Non-pigmented ciliary epithelial cell (primary cell): ENCODE measurements at places on chromosomes 7 and 10.

DNA sequence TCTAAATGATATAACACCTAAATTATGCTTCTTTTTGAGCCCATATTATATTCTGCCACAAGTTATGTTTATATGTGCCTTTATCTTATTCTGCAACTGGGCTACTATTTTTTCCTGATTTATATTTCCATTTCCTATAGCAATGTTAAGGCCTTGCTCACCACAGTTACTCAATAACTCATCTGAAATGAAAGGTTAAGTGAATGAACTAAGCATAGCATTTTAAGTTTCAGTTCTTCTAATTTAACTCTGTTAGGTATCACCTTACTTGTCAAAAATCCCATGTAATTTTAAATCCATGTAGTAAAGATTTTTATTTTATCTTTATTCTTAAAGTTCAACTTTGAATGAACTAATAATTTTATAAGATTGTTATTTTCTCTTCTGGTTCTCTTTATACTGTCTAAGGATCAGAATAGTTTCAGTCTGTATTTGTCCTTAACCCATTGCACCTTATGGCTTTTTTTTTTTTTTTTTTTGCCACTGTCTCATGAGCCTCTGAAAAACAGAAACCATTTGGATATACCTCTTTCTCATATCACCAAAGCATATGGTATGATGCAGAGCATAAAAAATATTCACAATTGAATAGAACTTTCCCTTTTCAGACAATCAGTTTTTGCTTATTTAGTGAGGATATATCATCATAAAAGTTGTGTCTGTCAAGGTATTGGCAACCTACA is 301.8 kb upstream of the ZWINT start:
- no peak for DNase-seq

DNA sequence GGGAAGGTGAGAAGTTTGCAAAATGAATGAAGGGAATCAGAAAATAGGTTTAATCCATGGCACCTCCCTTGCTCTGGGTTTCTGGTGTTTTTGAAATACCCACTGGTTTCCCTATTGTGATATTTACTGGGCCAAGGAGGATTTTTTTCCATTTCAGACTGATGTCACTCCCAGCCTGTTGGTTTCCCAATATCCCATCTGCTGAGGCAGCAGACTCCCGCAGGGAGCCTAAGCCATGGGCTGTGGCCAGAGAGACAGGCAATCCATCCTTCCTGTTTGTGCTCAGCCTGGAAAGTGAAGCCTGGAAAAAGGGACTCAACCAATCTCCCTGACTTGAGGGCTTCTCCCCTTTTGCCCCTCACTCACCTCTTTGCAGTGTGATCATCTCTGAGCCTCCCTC is 22.8 kb downstream of the FAM107B start:
- no peak for DNase-seq

- no peak for DNase-seq
These were observed 2.5 kb downstream of the TMEM176B start for GRCh38 chr7:150797661-150798060.

DNA sequence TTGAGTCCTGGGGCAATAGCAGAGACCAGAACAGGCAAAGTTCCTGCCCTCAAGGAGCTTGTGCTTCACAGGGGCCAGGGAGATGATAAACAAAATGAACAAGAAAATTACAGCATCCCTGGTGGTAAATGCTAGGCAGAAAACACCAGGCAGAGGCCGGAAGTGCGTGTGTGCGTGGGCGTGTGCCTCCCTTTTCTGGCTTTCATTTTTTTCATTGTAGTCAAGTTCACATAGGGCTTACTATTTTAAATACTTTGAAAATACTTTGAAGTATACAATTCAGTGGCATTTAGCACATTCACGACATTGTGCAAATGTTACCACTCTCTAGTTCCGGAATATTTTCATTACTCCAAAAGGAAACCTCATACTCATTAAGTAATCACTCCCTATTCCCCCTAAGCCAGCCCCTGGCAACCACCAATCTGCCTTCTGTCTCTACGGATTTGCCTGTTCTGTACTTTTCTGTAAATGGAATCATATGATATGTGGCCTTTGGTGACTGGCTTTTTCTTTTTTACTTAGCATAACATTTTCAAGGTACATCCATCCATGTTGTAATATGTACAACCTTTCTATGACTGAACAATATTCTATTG is 88.1 kb upstream of the PDCD4 start:
- DNase-seq: no peak

DNA sequence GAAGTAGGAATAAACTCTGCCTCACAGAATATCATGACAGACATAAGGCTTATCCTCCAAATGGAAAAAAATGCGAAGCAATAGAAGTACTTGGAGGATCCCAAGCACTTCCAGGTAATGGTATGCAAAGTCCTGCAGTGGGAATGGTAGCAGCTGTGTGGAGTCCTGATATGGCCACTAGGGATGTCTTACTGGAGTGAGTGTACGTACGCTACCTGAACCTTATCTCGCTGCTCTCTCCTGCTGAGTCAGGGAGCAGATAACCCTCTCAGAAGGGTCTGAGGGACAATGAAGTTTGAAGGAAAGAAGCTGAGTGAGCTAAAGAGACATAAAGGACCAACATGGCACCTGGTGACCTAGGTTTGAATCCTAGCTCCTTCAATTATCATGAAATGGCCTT is 42.2 kb downstream of the CH25H start:
- no peak for DNase-seq

DNA sequence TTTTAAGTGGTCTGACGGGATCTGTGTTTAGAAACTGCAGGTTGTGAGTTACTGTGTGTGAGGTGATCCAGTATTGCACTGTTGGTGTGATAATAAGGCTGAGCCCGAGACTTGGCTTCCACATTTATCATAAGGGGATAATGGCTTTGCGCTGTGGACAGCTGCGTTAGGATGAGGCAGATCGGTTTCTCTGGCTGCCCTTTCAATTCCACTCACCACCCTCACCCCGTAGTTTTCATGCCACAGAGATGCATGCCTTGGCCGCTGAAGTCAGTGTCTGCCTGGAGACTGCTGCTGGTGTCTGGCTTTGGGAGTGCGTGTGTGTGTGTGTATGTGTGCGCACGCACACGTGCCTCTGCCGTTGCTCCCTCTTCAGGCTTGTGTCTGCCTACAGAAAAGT is 273.0 kb downstream of the CCDC3 start:
- DNase-seq: no peak

DNA sequence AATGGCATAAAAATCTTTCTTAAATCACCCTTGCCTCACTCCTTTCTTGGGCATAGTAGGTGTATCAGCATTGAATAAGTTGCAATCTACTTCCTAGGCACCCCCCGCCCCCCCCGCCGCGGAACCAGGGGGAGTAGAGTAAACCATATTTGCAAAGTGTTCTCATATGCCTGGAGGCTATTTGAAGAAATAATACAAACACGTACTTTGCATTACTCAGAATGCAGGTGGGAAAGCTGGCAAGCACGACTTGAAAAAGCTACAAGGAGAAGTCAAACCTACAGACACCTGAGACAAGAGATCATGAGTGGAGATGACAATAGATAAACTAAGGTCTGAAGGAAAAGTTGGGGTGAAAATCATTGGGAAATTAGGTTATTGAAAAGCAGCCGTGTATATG is 65.6 kb downstream of the POM121L12 start:
- DNase-seq: no peak

- no peak for DNase-seq
These were observed 336.7 kb upstream of the NPVF start for GRCh38 chr7:25565002-25565401.

DNA sequence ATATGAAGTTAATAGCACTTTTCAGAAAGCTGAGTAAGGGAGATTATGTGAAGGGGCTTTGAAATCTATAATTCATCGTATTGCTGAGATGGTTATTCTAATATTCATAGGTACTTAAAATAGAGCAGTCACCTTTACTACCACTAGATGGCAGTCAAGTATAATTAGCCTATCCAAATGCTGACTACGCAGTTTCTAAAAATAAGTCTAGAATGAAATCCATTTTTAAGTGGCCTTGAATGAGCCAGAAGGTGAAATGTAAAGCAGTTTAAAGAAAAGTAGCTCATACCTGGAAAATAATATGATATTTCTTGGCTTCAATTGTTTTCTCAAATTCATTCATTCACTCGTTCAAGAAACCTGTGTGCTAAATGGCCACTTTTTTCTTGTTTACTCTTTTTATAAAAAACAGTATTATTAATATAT is 1277.1 kb downstream of the GATA3 start:
- peak; percentile 18 for DNase-seq

DNA sequence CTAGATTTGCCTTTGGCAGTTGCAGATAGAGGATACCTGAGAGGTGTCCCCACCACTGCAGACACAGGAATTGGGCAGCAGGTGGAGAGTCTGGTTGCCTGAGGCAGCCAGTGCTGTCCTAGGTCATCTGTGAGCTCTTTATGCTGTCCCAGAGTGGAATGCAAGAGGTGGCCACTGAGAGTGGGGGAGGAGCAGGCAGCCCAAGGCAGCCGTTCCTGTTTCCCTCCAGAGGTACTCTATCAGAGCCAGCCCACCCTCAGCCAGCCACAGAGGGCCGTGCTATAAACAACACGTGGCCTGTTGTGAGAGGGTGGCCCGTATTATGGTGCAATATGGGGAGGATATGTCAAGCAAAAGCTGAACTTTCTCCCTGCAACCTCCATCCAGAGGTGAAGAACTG is 8.5 kb downstream of the LRRC18 start:
- no peak for DNase-seq

DNA sequence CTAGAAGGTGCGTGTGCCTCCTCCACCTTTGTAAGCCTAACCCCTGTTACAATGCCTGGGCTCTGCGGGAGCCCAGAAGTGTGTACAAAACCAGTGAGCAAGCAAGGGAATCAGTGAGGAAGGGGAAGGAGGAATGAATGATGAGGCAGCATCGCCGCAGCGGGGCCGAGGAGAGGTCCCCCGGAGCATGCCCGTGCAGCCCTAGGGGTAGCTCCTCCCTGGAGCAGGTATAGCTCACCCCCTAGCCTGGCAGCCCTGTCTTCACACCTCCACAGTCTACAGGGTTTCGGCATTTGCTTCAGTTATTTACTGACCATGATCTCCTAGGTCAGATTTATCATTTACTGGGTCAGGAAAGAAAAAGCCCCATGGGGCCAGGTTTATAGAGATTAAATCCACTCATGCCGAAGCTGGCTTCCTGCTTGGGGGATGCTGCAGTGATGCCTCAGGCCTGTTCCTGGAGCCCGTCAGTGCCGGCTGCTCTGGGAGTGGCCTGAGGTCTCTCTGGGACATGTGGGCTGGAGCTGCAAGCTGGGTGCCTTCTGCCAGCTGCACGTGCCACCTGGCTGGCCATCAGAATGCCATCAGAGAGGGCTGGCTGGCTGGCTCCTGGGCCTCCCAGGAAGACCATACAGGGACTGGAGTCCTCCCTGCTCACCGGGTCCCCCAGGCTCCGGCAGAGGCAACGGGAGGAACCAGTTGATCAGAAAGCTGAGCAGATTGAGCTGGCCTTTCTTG is 138.9 kb downstream of the GRK5 start:
- no peak for DNase-seq

DNA sequence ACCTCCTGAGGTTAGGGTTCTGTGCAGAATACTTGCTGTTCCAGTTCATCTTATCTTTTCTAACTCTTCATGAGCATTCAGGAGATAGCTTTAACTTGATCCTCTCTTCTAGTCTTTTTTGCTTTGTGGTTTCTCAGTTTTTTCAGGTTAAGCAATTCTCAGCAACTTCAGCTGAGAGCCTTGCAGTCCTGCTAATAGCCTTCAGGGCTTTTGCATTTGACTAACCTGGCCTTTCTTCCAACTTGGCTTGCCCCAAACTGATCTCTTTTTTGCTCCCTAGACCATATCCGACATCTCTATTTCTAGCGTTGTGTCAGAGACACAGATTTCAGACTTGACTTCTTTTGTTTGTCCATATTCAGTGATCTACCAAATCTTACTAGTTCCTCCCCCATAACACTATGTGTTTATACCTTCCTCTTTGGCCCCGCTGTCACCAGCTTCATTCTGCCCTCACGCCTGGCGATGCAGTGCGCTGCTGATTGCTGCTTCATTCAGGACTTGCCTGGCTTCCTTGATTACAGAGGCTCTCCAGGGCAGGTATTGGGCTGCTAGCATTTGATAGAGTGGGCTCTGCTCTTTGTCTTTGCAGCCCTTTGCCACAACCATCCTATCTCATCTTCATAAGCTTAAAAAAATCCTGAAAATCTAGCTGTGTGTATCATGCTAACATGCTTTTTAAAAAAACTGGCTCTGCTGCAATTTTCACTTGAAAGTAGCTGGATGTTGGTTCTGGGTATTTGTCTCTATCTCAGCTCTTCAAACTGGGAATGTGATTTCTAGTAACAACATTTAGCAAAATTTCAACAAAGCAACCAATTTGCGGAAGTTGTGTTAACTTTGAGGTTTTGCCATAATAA is 9.6 kb downstream of the CUL1 start:
- no peak for DNase-seq

DNA sequence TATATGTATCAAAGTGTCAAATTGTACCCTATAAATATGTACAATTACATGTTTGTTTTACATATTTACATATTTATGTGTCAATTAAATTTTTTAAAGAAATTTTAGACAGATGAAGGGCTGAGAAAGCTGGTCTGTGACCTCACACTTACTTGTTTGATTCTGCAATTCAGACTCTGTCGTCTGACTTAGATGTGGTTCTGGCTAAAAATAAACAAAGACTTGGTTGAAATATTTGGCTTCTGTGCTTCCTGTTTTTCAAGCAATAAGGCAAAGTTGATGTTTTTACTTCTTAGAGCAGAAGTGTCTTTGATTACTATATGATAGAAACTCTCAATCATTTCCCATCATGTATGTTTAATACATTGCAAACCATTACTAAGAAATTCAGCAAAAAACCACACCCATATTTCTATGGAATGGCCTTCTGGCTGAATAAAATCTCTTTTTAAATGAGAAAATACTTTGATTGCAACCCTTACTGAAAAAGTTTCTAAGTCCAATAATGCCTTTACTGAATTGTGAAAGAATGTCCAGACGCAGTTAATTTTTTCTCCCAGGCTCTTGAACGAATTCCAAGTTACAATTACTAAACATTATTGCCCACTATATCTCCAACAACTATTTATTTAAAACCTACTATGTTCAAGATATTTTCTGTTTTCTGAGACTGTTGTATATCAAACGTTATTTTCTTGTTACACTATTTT is 59.5 kb upstream of the PRKG1 start:
- DNase-seq: no peak

GRCh38 chr7:10521306-10521705 is 452.4 kb upstream of the PHF14 start:
- DNase-seq: no peak

GRCh38 chr10:35203745-35204144 is 77.1 kb downstream of the CREM start:
- no peak for DNase-seq
